ENCODE measurements at places on chromosomes 4 and X. TPM values are rescaled to one million over a fixed set of nuclear protein-coding genes. Genes with fewer than 3 reads are reported as not detected.

Gene TCEAL2
- total RNA-seq = 40.4 TPM

Gene UGT8
- 0.73 TPM for total RNA-seq

Gene ADAM29
- not detected for total RNA-seq

Gene AMBN
- not detected for total RNA-seq

Gene ALB
- 0.27 TPM for total RNA-seq

Gene BCORL1
- 4.5 TPM for total RNA-seq

Gene ASB9
- 2.8 TPM for total RNA-seq

Gene MAGEE2
- not detected for total RNA-seq

Gene NRK
- total RNA-seq = 3.0 TPM

DNA sequence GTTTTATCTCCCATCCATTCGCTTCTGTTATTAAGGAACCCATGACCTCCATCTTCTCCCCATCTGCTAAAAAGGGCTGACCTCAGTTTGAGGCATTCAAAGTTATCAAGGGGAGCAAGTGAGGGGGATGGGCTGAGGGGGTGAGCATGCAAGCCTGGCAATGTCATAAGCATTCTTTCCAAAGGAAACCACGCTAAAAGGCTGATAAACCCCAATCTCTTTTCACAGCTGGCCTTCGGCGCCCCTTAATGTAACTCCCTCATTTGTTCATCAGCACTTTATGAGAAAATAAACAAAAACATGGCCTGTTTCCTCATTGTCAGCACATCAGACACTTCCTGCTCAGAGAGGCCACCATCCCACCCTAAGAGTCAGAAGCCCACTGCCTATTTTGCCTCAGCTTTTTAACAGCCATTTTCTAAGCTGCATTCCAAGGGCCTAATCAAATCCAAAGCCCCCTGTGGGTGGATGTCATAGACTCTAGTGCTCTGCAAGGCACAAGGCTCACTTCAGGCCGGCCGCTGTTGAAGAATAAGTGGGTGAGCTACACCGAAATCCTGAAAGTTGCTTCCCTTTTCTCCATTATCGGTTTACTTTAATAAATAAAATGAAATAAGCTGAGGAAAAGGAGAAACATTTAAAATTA lies 92.0 kb upstream of the SRD5A3 start:
- no peak for ATAC-seq

DNA sequence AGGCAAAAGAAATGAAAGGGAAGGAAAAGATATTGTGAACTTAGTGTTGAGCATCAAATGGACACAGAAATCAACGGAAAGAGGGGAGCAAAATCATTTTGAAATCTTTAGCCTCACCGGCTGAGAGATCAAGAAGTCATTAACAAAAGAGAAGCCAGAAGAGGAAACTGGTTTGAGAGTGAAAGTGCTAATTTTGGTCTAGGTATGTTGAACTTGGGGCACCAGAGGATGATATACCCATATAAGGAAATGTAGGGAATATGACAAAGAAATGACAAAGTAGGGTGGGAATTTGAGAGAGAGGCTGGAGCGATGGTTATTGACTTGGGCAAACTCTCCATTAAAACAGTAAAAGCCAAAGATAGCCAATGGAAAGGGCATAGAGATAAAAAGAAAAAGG lies 183.4 kb upstream of the ATOH1 start:
- ATAC-seq = no peak

DNA sequence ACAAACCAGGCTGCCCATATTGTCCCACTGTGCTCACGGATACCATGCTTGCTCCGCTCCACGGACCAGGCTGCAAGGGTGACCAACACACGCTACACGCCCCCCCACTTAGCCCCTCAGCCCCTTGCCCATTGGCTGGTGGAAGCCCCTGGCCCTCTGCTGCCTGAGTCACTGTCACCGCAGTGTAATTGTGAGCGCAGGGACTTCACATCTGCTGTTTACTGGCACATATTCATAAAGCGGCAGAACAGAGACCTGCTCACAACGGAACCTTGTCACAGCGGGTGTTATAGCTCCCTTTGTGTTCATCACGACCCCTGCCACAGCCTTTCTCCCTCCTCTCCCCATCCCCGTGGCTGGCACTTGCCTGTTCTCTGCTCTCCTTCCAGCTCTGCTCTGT lies 83.7 kb downstream of the PSAPL1 start:
- ATAC-seq = no peak

DNA sequence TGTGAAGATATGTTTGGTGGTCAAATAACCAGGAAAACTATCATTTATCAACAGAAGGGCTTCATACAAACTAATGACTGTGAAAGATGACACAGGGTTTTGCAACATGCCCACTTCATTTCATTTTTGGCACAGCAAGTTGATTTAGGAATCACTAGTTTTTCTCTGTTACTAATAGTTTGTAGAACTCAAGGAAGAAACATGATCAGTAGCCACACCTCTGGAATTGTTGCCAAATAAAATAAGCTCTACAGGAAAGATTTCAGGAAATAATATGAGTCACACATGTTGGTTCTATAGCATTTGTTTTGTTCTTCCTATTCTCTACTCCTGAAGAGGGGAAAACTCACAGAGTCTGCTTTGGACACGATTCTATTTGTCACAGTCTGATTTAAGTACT lies 255.4 kb downstream of the TLL1 start:
- no peak for ATAC-seq

DNA sequence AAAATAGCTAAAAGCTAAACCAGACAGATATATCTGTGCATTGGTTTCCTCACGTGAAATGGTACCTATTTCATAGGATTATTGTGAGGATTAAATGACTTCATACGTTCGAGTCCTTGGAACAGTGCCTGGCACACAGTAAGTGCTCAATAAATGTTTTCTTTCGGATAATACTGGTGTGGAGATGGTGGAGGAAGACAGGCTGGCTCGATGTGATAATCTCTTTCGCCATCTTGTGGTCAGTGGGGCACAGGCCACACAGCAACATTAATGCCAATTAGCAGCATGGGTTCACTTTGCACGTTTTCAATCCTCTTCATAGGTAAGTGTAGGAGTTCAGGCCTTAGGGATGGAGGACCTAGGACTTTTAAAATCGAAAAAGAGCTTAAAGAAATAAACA lies 9.3 kb downstream of the PAGE4 start:
- no peak for ATAC-seq

- ATAC-seq = no peak
Measured at GRCh38 chrX:8726031-8726652, 5.8 kb downstream of the ANOS1 start.

DNA sequence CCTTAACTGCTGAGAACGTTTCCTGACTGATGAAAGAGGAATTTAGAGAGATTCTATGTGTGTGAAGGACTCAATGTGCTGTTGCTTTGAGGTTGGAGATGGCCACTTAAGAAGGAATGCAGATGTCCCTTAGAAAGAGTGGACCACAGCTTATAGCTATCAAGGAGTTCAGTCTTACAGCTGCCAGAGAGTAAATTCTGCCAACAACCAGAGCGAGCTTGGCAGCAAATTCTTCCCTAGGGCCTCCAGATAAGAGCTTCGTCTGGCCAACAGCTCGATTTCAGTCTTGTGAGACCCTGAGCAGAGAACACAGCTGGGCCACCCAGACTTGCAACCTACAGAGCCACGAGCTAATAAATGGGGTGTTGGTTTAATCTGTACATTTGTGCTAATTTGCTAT lies 21.8 kb downstream of the MID1 start:
- no peak for ATAC-seq

- no peak for ATAC-seq
Measured at GRCh38 chr4:168677063-168677462, 180.2 kb downstream of the PALLD start.

GRCh38 chrX:53262189-53262917 lies 19.0 kb downstream of the IQSEC2 start:
- no peak for ATAC-seq

- no peak for ATAC-seq
Measured at GRCh38 chr4:143700416-143701352, at the start of gene FREM3. FREM3 (minus strand) TSS chr4:143700675; CDS start chr4:143700675, 0 bp downstream.

DNA sequence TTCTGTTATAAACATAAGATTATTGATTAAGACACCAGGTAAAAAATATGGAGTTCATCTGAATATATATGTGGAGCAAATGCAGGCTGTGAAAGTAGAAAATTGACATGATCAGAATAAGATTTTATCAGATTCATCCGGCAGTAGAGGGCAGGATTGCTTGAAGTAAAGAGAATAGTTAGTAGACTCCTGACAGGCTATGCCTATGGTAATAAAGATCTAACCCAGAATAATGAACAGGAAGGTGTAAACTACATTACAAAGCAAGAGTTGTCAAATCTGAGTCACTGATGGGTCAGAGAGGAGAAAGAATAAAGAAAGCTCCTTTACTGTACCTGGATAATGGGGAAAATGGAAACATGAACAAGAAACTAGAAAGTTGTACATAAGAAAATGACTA lies 20.8 kb upstream of the TMEM184C start:
- no peak for ATAC-seq

GRCh38 chrX:41108463-41109205 lies 23.4 kb downstream of the USP9X start:
- no peak for ATAC-seq

DNA sequence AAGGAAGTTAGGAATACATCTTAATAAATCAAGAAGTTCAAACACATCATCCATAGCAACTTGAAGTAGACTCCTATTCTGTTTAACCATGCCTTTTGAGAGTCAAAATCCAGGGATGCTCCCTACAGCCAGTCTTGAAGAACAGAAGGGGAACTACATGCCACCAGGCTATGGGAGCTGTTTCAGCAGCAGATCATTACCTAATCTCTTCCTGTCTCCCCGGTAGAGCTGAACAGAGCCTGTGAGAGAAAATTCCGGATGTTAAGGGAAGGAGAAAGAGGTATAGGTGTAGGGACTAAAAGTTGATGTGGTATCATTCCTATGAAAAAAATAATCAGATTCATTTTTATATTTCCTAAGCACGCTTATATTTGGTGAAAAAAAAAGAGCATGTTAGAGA lies 352.2 kb downstream of the SPRY1 start:
- ATAC-seq = no peak

DNA sequence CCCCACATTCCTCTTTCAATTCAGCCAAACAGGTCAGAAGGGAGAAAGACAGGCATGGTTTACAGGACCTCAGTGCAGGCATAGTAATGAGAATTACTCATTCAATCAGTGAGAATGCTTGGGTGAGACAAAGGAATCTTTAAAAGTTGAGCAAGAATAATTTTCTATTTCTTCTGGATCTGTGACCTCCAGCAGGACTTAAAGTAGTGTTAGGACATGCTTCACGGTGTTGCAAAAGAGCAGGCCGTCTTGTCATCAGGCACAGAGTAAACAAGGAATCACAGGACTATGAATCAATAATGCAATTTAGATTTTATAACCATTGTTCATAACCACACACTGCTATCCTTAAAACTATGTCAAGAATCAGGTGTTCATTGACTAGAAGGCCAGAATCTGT lies 130.6 kb upstream of the GLRA2 start:
- no peak for ATAC-seq

- ATAC-seq = no peak
Measured at GRCh38 chrX:55697381-55697780, 20.2 kb upstream of the RRAGB start.

DNA sequence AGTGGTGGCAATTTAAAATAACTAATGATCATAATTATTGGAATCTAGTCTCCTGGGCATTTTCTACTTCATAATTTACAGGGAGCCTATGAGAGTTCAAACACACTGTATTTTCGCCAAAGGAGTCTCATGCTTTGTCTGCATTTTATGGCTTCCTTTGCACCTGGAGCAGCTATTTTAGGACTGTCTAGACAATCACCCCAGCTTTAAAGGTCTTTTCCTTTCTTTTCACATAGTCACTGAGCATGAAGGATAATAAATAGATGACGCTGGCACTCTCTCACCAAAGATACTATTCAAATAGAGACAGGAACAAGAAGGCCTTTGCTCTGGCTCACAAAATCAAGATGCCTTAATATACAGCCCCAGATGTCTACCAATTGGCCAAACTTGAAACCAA lies 43.0 kb downstream of the AMELX start:
- ATAC-seq = no peak

GRCh38 chr4:52201715-52202114 lies 150.6 kb downstream of the SPATA18 start:
- no peak for ATAC-seq

GRCh38 chrX:66684196-66684595 lies 45.3 kb upstream of the EDA2R start:
- ATAC-seq = no peak

DNA sequence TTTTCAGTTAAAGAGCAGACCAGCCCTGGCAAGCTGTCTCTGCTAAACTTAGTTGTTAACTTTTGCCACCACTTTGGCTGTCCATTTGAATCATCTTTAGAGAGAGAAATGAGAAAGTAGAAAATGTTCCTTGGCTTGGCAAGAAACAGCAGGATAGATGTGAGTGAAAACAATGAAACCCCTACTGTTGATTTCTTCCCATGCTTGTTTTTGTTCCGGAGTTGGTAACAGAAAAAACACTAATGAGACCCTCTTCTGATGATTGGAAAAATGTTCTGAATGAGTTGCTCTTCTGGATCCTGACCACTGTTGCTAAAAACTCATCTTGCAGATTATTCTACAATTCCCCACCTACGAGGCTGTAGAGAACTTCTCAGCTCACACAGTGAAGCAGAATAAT lies 203.3 kb downstream of the MAPK10 start:
- no peak for ATAC-seq

DNA sequence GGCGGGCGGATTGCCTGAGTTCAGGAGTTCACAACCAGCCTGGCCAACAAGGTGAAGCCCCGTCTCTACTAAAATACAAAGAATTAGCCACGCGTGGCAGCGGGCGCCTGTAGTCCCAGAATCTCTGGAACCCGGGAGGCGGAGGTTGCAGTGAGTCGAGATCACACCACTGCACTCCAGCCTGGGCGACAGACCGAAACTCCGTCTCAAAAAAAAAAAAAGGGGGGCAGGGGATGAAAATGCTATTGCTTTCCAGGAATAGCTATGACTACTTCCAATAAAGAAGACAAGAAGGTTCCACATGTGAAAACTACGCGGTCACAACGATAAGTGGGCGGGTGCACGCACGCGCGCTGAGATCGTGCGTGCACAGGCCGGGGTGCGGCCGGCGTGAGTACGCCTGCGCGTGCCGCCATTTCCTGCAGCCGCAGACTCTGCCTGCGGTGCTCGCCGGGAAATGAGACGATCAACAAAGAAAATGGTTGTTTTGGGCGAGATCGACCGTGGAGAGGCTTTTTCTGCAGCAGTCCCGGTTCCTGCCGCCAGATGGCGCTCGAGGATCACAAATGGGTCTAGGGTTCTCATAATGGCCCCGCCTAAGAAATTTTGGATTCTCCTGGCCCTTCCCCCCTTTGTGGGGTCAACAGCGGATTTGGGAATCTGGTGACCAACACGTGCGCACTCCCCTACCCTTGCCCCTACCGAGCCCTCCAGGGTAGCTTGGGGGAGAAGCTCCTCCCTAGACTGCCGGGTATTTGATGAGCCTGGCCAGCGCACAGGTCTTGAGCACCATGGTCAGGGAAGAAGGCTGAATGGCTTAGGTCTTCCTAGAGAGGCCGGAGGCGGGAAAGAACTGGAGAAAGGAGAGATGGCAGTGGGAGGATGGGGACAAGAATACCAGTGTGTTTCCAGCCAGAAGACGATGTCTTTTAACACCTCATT lies 35.1 kb downstream of the PNMA5 start:
- ATAC-seq = peak; percentile 97

- ATAC-seq = no peak
Measured at GRCh38 chr4:147351083-147351787, 129.7 kb upstream of the EDNRA start.

- ATAC-seq = no peak
Measured at GRCh38 chr4:172802032-172802431, 366.6 kb upstream of the GALNT7 start.

GRCh38 chr4:38117591-38117990 lies 157.4 kb downstream of the PTTG2 start:
- ATAC-seq = no peak

- no peak for ATAC-seq
Measured at GRCh38 chrX:103878466-103879122, 46.5 kb upstream of the RAB9B start.

- ATAC-seq = no peak
Measured at GRCh38 chr4:167943872-167944505, 148.3 kb upstream of the ANXA10 start.
